Prostate gland (tissue), 2 donors: ENCODE measurements at places on chromosomes 11 and 22. TPM values are rescaled to one million over a fixed set of nuclear protein-coding genes. Genes with fewer than 3 reads are reported as not detected.

The B4GALNT4 gene
- total RNA-seq: 5.8 TPM

The SYVN1 gene
- total RNA-seq: 108 TPM

The MMP13 gene
- total RNA-seq: not detected

The TBX1 gene
- 20.2 TPM for total RNA-seq

The TEX12 gene
- total RNA-seq: not detected

The GGTLC3 gene
- not detected for total RNA-seq

The IGF2 gene
- total RNA-seq: 4.1 TPM

The OVOL1 gene
- total RNA-seq: 2.7 TPM

The TRIM22 gene
- total RNA-seq: 32.8 TPM

The SYNGR1 gene
- total RNA-seq: 38.3 TPM

The CLMP gene
- 5.0 TPM for total RNA-seq

The SCUBE2 gene
- total RNA-seq: 69.8 TPM

The DDX25 gene
- not detected for total RNA-seq

The MPPED2 gene
- 34.9 TPM for total RNA-seq

The MEN1 gene
- 45.5 TPM for total RNA-seq

The NXPE4 gene
- 0.18 TPM for total RNA-seq

The CNTF gene
- total RNA-seq: not detected

The PYGM gene
- total RNA-seq: 22.4 TPM

The THY1 gene
- 3.3 TPM for total RNA-seq

The PVALB gene
- not detected for total RNA-seq

The TP53I11 gene
- 72.0 TPM for total RNA-seq

The DEPDC7 gene
- total RNA-seq: 2.6 TPM

The LRRC32 gene
- 16.2 TPM for total RNA-seq

The ISX gene
- 0.14 TPM for total RNA-seq

The CST6 gene
- 6.5 TPM for total RNA-seq

The TCN2 gene
- total RNA-seq: 16.7 TPM

The KCNQ1 gene
- total RNA-seq: 33.8 TPM

The MMP7 gene
- 115 TPM for total RNA-seq

The OR4A16 gene
- total RNA-seq: not detected

The WNT11 gene
- total RNA-seq: 4.1 TPM

The ASCL2 gene
- 7.9 TPM for total RNA-seq

The MIAT gene
- total RNA-seq: 0.80 TPM

The POU2AF1 gene
- 0.74 TPM for total RNA-seq

The KCNK4 gene
- not detected for total RNA-seq

The PRG3 gene
- not detected for total RNA-seq

The DDI1 gene
- 2.8 TPM for total RNA-seq

The MS4A12 gene
- total RNA-seq: not detected

The TMEM151A gene
- total RNA-seq: 0.17 TPM

The SLCO2B1 gene
- total RNA-seq: 32.0 TPM

The MS4A1 gene
- not detected for total RNA-seq

The OR51G2 gene
- not detected for total RNA-seq

The MAP6 gene
- total RNA-seq: 15.8 TPM

The CARD10 gene
- 14.2 TPM for total RNA-seq

The C11orf97 gene
- not detected for total RNA-seq

The RIMBP3C gene
- total RNA-seq: 0.14 TPM

The SMC1B gene
- not detected for total RNA-seq
